Spinal cord (tissue), 10 donors: ENCODE measurements at places on chromosomes 1 and 21.

GRCh38 chr1:115074839-115075534 lies 14.3 kb downstream of the TSPAN2 start:
- DNase-seq: no peak

- no peak for DNase-seq
Measured at GRCh38 chr1:223514644-223515043, 121.4 kb downstream of the CCDC185 start.

DNA sequence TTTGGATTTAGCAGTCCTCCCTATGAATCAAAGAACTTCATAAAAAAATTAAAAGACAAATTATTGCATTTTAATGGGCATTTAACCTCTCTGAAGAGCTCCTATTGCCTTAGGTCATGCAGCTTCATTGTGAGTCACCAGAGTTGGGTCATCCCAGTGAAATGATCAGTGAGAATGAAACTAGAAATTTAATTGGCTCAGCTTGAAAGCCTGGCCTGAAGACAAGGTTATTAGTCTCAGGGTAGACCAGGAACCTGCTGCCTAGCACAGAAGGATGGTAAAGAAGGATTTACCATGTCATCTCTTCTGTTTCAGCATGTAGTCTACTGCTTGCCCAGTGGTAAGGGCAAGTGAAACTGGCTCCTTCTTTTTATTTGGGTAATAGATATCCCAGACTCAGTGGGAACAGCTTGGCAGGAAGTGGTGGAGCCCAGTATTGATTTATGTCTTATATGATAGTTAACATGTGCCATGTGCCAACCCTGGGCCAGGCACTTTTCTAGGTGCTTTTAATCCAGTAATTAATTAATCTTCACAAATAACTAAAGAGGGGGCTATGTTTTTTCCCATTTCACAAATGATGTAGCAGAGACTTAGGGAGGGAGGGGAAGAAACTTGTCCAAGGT lies 23.6 kb downstream of the LAMC2 start:
- DNase-seq: no peak

DNA sequence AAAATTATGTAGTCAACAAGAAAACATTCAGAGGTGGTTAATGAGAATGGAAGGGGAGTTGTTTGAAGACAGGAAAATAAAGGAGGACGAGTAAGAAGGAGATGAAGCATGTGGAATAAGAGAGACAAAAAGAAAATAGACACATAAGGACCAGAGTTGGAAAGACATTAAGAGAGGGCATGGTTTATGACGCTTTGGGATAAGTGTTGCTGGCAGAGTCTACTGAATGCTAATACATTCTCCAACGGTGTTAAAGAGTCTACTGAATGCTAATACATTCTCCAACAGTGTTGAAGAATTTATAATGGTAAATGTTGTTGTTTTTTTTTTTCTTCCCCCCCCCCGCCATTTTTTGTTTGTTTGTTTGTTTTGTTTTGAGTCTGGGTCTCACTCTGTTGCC lies 13.1 kb downstream of the PRKAA2 start:
- DNase-seq: no peak

- DNase-seq: peak; percentile 82
Measured at GRCh38 chr1:161727256-161727924, 6.0 kb downstream of the FCRLB start.

DNA sequence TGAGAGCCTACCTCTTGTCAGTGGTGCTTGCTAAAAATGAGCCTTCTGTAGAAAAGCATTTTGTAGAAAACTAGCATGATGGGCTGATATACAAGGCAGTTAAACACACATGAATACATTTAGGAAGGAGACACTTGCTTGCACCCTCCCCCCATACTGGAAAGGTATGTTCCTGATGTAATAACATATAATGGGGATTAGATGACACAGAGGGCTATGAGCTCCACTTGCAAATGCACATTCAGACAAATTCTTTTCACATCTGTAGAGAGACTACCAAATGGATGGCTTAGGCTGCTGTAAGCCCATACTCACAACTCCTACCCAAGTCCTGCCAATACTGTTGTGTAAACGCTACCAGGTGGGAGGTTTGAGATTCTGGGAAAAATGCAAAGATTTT lies 634.0 kb downstream of the SMYD3 start:
- no peak for DNase-seq

GRCh38 chr1:94110946-94111740 lies 9.8 kb downstream of the ABCA4 start:
- no peak for DNase-seq

- DNase-seq: no peak
Measured at GRCh38 chr1:84301004-84301784, at the start of gene SAMD13. SAMD13 (plus strand) TSS chr1:84301708; CDS start chr1:84303235, 1,527 bp downstream.

GRCh38 chr1:153570874-153571273 lies 5.2 kb upstream of the S100A2 start:
- DNase-seq: no peak

GRCh38 chr1:80896781-80897356 lies 903.9 kb upstream of the ADGRL2 start:
- no peak for DNase-seq

GRCh38 chr1:201944639-201945038 lies 1.7 kb downstream of the LMOD1 start:
- no peak for DNase-seq

DNA sequence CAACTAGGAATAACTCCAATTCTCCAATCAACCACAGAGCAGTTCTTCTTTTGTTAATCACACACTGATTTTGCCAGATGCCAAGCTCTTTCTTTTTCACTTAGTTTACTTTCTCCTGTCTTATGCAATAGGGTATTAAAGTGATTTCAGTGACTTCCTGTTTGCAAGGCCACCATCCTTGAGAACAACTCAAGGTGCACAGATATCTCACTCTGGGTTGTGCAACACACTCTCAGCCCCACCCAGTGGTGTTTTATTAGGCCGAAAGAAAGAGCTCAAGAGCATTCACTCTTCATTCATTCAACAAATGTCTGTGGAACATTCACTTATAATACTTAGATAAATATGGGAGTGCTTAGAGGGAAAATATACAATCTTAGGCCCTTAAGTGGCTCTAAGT lies 352.5 kb downstream of the ZNF326 start:
- no peak for DNase-seq

DNA sequence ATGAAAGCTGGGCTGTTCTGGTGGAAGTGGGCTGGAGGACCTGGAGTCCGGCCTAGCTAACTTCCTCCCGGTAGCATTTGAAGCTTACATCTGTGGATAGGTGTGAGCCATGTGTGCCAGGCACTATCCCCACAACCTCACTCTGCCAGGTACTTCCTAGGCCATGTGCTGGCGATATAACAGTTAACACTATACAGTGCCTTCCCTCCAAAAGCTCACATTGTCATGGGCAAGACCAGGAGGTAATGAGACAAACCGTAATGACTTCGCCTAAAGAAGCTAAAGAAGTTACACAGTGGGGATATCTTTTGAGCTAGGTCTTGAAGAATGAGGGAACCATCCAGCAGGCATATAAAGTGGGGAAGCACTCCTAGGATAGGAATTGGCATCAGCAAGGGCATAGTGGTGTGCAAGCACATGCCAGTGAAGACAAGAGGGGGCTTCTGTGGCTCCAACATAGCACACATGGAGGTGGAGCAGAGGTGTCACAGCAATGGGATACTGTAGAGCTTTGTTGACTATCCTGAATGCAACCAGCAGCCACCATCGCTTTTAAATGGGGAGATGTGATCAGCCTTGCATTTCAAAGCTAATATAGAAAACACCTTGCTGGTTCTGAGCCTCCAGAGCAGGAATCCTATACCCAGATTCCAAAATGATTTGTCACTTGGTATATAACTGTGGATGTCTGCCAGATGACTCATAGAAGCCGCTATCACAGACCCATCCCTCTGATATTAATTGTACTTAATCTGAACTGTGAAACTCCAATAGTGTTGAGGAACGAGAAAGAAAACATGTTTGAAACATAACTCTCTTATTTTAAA lies 466.3 kb downstream of the LMO4 start:
- DNase-seq: no peak

- DNase-seq: no peak
Measured at GRCh38 chr1:56330391-56331026, 248.9 kb downstream of the PLPP3 start.

GRCh38 chr1:196535727-196536126 lies 72.5 kb downstream of the KCNT2 start:
- no peak for DNase-seq

GRCh38 chr1:154329551-154330131 lies 4.3 kb downstream of the ATP8B2 start:
- no peak for DNase-seq

DNA sequence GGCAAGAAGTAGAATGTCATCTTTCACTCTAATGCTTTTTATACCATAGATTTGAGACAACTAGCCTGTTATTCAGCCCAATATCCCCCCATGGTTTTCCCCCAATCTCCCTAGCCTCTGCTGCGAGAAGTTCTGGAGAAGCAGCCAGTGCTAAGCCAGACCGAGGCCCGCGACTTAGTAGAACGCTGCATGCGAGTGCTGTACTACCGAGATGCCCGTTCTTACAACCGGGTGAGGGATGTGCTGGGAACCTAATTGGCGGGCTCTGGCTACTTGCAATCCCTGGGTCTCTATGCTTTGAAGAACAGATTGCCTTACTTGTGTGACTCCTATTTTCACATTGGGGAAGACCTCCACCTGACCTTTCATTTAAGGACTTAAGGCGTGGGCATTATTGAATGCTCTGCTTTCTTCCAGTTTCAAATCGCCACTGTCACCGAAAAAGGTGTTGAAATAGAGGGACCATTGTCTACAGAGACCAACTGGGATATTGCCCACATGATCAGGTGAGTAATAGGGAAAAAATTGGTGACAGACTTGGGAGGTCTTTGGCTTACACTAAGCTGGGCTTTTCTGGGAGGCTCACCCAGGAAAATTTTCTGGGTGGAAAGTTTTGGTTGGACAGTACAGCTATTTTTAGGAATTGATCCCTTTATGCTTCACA lies 1.9 kb downstream of the PSMB4 start:
- DNase-seq: no peak

GRCh38 chr1:167564612-167565270 lies 11.2 kb upstream of the CREG1 start:
- no peak for DNase-seq

DNA sequence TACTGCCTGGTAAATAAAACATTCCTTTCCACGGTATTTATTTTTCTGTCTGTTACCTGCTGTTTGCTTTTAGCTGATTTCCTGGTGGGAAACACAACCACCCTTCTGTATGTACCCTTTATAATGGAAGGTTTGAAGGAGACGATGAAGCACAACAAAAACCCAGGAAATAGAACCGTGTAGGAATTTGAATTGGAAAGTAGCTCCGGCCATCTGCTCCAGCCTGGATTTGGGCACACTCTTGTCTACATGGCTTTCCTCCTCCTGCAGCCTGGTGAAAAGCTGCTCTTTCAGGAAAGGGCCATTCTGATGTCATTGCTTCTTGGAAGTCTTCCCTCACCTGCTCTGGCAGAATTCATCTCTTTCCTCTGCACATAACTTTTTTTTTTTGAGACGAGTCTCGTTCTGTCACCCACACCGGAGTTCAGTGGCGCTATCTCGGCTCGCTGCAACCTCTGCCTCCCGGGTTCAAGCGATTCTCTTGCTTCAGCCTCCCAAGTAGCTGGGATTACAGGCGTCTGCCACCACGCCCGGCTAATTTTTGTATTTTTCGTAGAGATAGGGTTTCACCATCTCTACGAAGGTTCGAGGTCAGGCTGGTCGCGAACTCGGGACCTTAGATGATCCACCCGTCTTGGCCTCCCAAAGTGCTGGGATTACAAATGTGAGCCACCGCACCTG lies 2.7 kb downstream of the AK4 start:
- DNase-seq: no peak

- DNase-seq: peak; percentile 21
Measured at GRCh38 chr1:211736351-211736915, 61.0 kb upstream of the NEK2 start.

DNA sequence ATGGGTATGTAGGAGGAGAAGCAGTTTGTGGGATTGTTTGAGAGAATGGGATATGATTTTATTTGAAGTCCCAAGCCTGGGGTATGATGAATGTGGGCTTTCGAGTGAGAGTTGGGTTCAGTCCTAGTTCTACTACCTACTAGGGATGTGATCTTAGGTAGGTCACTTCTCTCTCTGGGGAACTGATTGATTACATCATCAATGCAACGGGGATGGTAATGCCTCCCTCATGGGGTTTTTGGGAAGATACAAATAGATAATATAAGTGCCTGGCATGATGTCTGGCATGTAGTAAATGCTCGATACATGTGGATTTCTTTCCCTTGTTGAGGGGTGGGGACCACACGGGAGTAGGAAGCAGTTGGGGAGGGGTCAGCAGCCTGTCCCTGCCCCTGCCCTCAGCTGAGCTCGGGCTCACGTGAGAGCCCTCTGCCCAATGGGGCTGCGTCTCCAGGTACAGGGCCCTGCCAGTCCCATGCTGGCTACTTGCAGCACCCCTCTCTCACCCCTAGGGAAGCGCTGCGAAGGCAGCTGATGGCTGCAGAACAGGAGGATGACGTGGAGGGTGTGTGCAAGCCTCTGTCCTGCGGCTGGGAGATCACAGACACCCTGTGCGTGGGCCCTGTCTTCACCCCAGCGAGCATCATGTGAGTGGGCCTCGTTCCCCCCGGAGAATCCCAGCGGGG lies 38.7 kb downstream of the AZIN2 start:
- no peak for DNase-seq

DNA sequence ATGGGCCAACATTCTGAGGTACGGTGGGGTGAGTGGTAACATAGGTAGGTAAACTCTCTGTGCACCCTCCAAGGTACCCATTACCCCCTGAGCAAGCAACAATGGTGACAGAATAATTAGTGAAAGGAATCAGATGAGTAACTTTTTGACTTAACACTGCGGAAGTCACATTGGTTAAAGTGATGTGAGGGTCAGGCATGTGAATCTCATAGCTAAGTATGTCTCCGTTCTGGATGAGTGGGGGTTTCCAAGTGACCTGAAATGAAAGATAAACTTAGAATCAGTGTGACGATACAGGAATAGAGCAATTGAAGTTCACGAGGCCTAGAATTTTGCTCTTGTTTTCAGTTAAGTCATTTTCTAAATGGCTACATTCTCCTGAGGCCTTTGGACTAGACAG lies 311.7 kb downstream of the KCTD3 start:
- DNase-seq: no peak

DNA sequence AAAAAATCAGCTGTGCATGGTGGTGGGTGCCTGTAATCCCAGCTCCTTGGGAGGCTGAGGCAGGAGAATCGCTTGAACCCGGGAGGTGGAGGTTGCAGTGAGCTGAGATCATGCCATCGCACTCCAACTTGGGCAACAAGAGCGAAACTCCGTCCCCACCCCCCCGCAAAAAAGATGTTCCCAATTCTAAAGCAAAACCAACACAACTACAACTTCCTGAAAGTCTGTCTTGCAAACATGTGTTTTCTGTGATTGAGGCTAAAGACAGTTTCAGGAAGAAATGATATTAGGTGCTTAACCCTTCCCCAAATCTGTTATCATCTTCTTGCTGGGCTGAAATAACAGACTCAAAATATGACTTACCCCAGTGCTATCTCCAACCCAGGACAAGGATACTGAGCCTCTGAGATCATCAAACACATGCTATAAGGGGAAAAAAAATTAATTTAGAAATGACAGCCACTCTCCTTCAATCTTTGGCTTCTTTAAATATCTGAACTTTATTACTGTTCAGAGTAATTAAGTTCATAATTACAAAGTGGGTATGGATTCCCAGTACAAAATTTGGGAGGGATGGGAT lies 28.5 kb downstream of the SORT1 start:
- no peak for DNase-seq

- DNase-seq: no peak
Measured at GRCh38 chr1:23591460-23592208, 32.3 kb upstream of the ID3 start.
